Endothelial cell of umbilical vein (primary cell): ENCODE measurements at places on chromosomes 6 and 20. TPM values are rescaled to one million over a fixed set of nuclear protein-coding genes. Genes with fewer than 3 reads are reported as not detected.

PKHD1 gene
- not detected in 2 replicates for polyA plus RNA-seq

- peak; percentile 15 for DNase-seq
These were observed 122.0 kb downstream of the GFRAL start for GRCh38 chr6:55449225-55449624.

KCNS1 gene
- 0.14 and 0.29 TPM in 2 replicates for polyA plus RNA-seq

- DNase-seq = peak; percentile 24
These were observed at the start of gene GPR63 for GRCh38 chr6:96837081-96837971. Gene GPR63, minus strand, starts transcription at chr6:96837477. Its CDS starts 37,746 bp downstream, at chr6:96799731.

GRCh38 chr20:10982692-10983091 is 308.9 kb upstream of the JAG1 start:
- DNase-seq = no peak

SLC32A1 gene
- 0.04 TPM in 1 of 2 replicates, not detected in the other for polyA plus RNA-seq
